Hematopoietic multipotent progenitor cell treated with erythropoietin and hydrocortisone succinate and interleukin-3 and kit ligand, for 8 days (in vitro differentiated cells): ENCODE measurements at places on chromosomes 11 and 22.

- DNase-seq: no peak
Observed at GRCh38 chr22:37918580-37919270, 12.6 kb downstream of the MICALL1 start.

- DNase-seq: no peak
Observed at GRCh38 chr22:40434745-40435144, 64.4 kb downstream of the SGSM3 start.

DNA sequence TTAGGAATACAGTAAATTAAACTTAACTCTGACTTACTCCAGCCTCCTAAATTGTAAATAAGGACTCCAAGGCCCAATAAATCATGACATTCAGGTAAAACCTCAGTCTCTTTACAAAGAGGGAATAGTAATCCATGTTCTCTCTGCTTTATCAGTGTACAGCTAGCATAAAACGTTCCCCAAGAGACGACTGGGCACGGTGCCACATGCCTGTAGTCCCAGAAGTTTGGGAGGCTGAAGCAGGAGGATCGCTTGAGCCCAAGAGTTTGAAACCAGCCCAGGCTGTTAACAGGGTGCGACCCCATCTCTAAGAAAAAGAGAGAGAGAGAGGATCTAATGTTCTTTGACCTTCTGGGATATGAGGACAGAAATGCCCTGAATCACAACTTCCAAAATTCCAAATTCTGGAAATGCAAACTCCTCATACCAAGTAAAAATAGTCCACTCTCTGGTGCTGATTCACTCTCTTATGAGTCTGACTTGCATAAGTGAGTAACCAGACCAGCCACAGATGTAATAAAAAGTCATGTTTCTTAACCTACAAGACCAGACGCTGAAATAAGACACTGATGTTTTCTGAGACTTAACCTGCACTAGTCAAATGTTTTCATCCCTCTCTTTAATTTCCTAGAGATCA, 25.5 kb downstream of the NNMT start:
- DNase-seq: no peak

DNA sequence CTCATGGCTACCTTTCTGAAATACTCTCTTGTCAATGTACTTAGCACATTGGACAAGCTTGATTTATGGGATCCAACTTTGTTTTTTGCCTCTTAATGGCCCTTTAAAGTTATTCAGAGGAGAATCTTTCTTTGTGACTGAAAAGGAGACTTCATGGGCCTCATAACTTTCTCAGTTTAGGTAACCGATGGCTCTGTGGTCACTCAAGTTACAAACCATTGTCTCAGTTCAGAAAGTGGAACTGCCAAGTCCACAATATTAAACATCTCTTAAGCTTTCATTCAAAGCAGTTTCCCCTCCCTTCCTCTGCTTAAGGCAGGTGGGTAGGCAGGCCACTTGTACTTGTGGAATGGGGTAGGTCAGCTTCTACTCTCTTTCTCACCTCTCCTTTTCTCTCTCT, 12.3 kb upstream of the ARL14EP start:
- DNase-seq: no peak

DNA sequence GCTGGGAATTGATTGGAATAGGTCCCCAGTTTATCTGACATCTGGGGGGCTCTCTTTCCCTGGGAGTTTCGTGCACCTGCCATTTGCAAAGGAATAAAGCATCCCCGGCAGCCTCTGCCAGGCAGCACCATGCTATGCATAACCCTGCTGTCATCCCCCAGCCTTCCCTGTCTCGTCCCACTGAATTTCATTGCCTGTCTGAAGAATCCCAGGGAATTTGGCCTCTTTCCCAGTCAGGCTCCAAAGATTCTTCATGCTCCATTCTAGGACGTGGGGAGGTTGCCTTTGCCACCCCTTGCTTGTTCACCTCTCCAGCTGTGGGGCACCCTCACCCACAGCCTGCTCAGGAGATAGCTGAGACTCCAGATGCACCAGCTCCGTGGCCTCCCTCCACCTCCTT, 195.1 kb upstream of the TBCEL start:
- DNase-seq: no peak

DNA sequence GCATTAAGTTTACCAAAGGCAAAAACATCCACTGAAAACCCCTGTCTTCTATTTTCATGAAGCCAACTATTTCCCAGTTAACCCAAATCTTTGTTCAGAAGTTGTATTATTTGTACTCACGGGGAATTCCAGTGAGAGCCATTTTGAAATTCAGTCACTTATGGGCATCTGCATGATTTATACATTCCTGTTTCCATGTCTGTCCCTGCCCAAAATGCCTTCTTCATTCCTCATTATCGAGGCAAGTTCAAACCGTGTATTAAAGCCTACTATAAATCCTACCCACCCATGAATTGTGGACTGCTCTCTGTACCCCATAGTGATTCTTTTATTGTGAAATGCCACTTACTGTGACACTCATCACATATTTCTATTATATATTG, 772.7 kb downstream of the DLG2 start:
- DNase-seq: no peak

- DNase-seq: no peak
Observed at GRCh38 chr11:126233391-126233790, 21.8 kb downstream of the FAM118B start.

DNA sequence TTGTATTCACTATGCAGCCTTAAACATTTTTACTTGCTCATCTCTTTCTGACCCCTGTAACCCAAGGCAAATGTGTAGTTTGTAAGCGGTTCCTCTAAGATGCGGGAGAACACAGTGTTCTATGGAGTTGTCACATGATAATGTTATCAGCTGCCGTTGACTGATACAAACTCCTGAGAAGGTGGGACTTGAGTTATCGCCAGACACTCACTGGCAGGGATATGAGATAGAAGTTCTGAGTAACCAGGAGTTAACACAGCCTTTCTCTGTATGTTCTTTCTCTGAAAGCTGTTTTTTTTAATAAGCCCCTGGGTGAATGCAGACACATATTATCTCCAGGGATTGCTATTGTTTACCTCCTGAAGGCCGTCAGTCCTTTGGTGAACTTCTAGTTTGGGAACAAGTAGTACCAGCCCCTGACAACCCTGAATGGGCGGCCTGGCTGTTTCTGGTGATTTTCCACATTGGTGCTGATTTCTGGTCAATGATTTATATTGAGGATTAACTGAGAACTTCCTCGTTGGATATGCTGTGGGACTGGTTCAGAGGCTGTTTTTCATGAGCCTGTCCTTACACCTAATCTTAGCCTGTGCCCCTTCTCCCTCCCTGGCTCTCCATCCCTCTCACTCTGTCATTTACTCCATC, 155.3 kb upstream of the RASSF10 start:
- DNase-seq: peak; percentile 93

- DNase-seq: no peak
Observed at GRCh38 chr11:2215561-2216399, 44.2 kb upstream of the TH start.

DNA sequence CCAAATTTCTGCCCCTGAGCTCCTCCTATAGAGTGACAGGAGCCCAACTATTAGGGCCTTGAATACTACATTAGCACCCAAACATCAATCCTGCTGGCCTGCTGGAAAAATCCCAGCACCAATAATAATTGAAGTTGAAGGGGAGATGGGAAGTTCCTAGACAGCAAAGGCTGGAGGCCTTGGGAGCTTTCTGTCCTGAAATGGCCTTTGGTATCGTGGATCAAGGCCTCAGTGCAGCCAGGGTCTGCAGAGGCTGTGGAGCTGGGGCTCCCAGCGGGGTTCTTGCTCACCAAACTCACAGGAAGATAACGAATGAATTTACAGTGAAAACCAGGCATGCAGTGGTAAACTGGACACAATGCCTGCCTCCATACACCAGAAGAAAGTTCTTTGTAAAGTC, 9.2 kb upstream of the MICALL1 start:
- no peak for DNase-seq

GRCh38 chr11:44437122-44437521, 127.2 kb upstream of the ALX4 start:
- DNase-seq: no peak

- DNase-seq: no peak
Observed at GRCh38 chr11:128666397-128666796, 27.5 kb upstream of the FLI1 start.

DNA sequence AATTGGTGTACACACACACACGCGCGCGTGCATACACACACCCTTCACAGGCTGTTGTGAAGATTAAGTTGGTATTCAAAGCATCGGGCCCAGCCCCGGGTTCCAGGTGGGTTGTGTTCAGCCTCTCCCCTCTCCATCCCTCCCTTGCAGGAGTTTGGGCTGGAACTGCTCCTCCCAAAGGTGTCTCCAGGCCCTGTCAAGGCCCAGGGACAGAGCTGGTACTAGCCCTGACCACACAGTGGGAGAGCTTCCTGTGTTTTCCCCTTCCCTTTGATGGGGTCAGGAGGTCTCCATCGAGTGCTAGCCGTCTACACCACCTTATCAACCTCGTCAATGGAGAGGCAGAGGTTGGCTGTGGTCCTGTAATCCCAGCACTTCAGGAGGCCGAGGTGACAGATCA, 36.5 kb upstream of the CSNK1E start:
- no peak for DNase-seq

GRCh38 chr11:64246871-64247728, at the start of gene PPP1R14B:
TSS of gene PPP1R14B (minus strand) at chr11:64246943. CDS start at chr11:64246673, 270 bp downstream.
- peak; percentile 89 for DNase-seq

DNA sequence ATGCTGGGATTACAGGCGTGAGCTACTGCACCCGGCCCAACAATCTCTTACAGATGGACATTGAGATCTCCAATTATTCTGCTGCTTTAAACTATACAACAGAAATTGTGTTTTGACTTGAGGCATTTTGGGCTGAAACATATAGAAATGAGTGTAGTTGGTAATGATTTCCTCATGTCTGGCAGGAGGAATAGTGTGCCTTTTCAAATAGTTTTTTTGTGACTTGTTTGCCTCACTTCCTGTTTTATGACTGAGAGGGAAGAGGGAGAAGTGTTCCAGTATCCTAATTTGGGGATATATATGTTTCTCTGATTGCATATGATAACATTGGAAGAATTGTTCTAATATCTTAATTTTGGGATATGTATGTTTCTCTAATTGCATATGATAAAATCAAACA, 40.2 kb downstream of the EP300 start:
- no peak for DNase-seq

- DNase-seq: peak; percentile 55
Observed at GRCh38 chr11:61870541-61871031, 20.8 kb downstream of the FADS3 start.

GRCh38 chr11:12640926-12641849, 33.0 kb upstream of the TEAD1 start:
- no peak for DNase-seq

GRCh38 chr11:2088746-2089535, 50.2 kb downstream of the IGF2 start:
- DNase-seq: peak; percentile 9

DNA sequence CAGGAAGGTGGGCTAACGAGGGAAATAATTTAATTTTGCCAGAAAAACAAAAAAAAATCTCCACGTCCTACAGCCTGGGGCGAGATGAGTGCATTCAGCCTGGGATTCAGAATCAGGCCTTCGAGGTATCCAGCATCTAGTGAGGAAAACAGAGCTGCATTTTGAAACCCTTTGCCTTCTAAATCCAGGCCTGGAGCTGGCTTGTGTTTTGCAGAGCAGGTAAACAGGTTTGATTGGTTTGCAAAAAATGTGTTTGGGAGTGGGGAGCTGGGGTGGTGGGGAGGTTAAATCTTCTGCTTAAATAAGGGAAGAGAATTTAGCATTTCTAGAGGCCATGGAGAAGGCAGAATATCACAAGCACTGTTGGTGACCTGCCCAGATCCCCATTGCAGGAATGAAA, 29.7 kb upstream of the RASD2 start:
- DNase-seq: no peak

GRCh38 chr11:66371627-66372415, at the start of gene SLC29A2:
TSS of gene SLC29A2 (minus strand) at chr11:66371760. CDS start at chr11:66371591, 169 bp downstream.
- peak; percentile 83 for DNase-seq

DNA sequence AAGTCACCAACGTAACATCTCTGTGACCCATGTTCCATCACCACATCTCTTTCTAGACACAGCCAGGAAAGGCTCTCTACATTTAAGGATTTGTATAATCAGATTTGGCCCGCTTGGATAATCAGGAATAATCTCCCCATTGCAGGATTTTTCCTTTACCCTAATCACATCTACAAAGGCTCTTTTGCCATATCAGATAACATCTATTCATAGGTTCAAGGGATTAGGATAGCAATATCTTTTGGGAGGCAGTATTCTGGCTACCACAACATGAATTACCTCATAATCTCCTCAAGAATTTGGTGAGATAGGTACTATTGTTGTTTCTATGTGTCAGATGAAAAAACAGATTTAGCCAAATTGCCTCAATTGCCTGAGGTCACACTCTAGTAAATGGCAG, 142.8 kb upstream of the UBASH3B start:
- no peak for DNase-seq

DNA sequence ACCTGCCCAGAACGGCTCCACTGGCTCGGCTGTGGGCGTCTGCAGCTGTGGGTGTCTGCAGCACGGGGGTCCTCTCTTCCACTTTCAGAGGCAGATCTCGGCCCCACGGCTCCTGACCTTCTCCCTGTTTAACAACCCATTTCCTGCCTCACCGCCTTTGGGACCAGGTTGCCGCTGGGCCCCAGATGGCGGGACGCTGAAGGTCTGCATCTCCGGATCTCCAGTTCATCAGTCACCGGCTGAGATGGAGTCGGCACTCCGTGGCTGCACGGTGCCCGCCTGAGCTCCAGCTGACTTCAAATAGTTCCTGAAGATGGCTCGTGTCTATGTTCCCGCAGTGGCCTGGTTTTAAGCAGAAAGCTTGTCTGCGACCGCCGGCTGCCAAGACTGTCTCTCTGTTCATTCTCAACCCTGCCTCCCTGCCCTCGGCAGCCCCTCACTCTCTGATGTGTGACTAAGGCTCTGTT, 475.9 kb downstream of the BRD1 start:
- no peak for DNase-seq

DNA sequence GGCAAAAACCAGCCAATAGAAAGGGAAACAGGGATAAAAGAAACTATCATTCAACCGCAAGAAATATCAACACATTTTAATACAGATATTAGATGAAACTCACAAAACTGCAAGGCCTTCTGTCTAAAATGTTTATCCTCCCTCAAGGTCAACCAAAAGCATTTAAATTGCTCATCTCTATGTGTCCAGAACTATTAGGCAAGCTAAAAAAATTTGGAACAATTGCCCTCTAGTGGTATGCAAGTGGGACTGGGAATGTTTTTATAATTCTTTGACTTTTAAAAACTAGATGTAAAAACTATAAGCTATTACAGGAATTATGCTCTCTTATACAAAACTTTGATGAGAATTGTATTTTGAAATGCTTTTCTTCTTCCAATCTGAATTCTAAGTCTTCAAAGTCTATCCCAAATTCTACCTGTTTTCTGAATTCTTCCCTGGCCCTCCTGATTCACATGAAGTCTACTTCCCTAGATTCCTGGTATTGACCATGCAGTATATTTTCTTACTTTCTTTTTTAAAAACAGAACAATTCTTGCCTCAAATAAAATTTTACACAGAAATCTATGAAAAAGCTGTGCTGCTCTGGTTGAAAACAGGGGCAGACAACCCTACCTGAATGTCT, 4.9 kb downstream of the CWC15 start:
- peak; percentile 21 for DNase-seq

- no peak for DNase-seq
Observed at GRCh38 chr11:45777127-45777969, 27.6 kb upstream of the SLC35C1 start.

GRCh38 chr22:35400501-35400790, 506 bp downstream of the MCM5 start:
- DNase-seq: no peak
